CD4-positive, alpha-beta T cell treated with Interleukin-15 for 1 hour (primary cell): ENCODE measurements at places on chromosomes 12 and 14.

GRCh38 chr14:22448035-22448904 lies 140.8 kb downstream of the DAD1 start:
- no peak for DNase-seq

- no peak for DNase-seq
Measured at GRCh38 chr14:21264025-21264801, 5.0 kb downstream of the HNRNPC start.

- no peak for DNase-seq
Measured at GRCh38 chr12:129693731-129694130, 210.1 kb downstream of the TMEM132D start.

- DNase-seq: no peak
Measured at GRCh38 chr12:60205500-60205899, 609.7 kb downstream of the SLC16A7 start.

GRCh38 chr14:63155511-63156185 lies 48.6 kb upstream of the RHOJ start:
- no peak for DNase-seq

GRCh38 chr12:70399311-70399710 lies 33.2 kb downstream of the KCNMB4 start:
- no peak for DNase-seq

- DNase-seq: no peak
Measured at GRCh38 chr12:43937947-43938346, 102.1 kb downstream of the TMEM117 start.

- peak; percentile 60 for DNase-seq
Measured at GRCh38 chr12:6229224-6230218, 29.3 kb downstream of the CD9 start.

DNA sequence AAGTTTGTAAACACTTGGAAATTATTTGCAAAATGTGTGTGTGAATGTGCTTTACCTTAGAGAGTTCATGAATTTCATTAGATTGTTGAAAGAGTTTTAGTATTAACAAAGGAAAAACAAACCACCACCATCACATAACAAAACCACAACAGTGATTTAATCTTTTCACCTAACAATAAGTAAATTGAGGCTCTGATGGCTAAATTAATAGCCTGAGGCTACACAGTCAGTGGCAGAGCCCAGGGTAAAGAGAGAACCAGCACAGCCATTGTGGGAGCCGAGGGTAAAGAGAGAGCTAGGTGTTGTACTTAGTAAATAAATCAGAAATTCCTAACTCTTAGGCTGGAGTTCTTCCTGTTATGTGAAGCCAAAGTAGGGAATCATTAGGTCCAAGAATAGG lies 51.2 kb upstream of the CAPRIN2 start:
- no peak for DNase-seq

GRCh38 chr12:754851-755562 lies 2.6 kb downstream of the WNK1 start:
- DNase-seq: peak; percentile 24

DNA sequence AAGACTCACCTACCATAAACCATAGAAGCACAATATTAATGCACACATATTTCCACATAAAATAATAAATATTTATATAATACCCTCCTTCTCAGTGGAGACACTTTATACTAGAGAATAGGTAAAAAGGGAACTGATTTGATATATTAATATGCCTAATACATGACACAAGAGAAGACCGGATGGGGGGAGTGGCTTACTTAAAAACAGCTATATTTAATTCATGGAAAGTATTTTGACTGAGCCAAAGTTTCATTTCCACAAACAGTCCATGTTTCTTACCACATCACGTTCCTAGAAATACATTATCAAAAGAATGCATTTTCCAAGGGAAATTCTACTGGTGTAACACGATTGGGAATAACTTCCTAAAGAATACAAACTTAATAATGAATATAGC lies 63.4 kb downstream of the ITPR2 start:
- no peak for DNase-seq

- DNase-seq: no peak
Measured at GRCh38 chr14:51547260-51547659, 104.5 kb upstream of the FRMD6 start.

GRCh38 chr12:89288959-89289358 lies 63.3 kb downstream of the DUSP6 start:
- DNase-seq: no peak
